ENCODE measurements at places on chromosomes 3 and 15. TPM values are rescaled to one million over a fixed set of nuclear protein-coding genes. Genes with fewer than 3 reads are reported as not detected.

The MORF4L1 gene
- 387 TPM for total RNA-seq

The CCR8 gene
- total RNA-seq, result 0.22 TPM

DNA sequence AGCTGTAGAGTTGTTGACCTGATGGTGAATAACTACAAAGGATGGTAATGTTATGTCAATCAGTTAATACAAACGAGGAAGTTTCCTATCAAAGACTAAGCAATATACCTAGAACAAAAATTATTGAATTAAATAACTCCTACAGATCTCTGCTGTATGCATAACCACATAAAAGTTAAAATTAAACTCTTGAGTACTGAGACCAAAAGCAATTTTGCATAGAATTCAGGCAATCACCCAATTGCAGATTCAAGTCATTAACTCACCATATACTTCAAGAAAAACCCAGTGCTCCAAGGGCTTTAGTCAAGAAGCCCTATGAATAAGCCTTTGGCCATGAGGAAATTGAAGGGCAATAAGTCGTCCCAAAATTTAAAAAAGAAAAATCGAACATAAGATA lies 518.8 kb downstream of the MECOM start:
- H3K36me3 ChIP-seq, result no peaks in the 10 kb centered on the region
- H3K4me3 ChIP-seq, result no peak overlapping the region
- H3K27ac ChIP-seq, result no peak overlapping the region
- peaks cover 5% of the 10 kb centered on the region for H3K4me1 ChIP-seq
- peaks cover 66% of the 10 kb centered on the region for H3K27me3 ChIP-seq
- DNase-seq, result no peak

The DPPA2 gene
- 1.6 TPM for total RNA-seq

The UPK1B gene
- total RNA-seq, result 13.1 TPM

All from endodermal cell (in vitro differentiated cells).